Activated T-helper 1 cell treated with anti-CD3 and anti-CD28 coated beads, Interleukin-2, amount 50 U/mL, for 16 hours (primary cell): ENCODE measurements at places on chromosomes 3 and 15.

GRCh38 chr3:168095611-168096209 lies at the start of gene GOLIM4:
Gene GOLIM4, minus strand, starts transcription at chr3:168095924. Its CDS starts 639 bp downstream, at chr3:168095285.
- no peak for DNase-seq

DNA sequence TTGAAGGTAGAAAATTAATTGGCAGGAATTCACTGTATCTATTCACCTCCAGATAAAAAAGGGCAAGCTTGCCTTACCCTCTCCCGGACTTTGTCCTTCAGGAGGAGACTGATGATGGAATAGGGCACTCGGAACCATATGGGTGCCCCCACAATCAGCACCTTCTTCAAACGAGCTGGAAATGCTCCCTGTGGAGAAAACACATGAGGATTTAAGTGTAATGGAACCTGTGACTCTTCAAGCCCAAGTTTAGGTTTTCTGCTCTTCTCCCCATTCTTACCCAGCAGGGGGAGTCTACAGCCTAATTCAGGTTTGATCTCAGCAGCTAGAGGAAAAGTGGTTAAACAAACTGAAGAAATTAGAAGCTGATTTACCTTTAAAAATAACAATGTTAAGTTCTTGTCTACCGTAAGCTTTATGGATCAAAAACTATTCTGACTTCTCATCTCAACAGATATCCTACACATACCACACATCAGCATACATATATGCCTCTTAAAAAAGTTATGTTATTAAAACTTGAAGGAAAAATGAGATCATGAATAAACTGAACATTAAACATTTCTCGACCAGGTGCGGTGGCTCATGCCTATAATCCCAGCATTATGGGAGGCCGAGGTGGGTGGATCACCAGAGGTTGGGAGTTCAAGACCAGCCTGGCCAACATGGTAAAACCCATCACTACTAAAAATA lies 57.5 kb upstream of the SIN3A start:
- no peak for DNase-seq

DNA sequence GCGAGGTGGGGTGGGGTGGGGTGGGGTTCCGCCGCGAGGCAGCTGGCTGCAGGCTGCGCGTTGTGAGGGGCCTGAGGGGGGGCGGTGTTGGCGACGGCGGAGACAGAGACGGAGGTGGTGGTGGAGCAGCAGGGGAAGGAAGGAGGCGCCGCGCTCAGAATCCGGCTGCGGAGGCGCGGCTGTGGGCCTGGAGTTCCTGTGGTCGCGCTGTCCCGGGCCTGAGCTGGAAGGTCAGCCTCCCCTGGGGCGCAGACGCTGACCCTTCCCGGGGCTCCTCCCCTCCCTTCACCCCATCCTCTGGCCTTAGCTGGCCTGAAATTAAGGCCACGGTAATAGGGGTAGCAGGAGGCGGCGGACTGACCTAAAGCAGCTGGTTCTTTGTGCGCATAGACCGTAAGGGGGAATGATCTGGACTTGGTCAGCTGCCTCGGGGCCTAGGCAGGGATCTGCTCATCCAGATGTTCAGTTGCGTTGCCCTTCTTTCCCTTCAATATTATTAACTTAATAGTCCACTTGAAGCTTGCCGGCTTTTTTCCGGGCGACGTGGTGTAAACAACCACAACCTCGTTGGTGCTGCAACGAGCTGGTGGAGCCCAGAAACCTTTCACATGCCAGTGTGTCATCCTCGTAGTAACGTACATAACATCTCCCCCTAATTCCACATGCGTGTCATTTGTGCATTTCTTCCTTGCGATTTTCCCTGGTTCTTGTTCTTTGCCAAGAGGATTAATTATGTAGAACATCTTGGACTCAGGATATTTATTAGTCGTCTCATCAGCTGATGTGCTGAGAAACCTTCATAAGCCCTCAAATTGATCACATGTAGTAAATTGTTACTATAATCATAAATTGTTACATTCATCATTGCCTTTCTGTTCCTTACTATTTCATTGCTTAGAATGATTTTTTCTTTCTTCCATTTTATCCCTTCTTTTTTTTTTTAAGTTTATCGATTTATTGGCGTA lies 626 bp downstream of the SEC62 start:
- DNase-seq: no peak

DNA sequence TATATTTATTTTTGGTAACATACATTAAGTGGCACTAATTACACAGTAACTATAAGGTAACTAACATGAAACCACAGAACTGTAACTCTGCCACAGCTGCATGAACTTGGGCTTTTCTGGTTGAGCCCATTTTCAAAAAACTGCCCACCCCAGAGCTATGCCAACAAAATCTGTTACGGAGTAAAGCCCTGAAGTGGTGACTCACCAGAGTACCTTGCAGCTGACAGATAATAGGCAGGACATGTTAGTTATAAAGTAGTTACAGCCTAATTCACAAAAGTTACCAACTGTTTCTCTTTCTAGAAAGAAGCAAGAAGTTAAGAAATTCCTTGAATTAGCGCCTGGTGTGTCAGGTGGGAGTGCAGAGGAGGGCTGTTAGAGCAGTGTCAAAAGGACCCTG lies 1.5 kb upstream of the GPX1 start:
- DNase-seq: no peak

DNA sequence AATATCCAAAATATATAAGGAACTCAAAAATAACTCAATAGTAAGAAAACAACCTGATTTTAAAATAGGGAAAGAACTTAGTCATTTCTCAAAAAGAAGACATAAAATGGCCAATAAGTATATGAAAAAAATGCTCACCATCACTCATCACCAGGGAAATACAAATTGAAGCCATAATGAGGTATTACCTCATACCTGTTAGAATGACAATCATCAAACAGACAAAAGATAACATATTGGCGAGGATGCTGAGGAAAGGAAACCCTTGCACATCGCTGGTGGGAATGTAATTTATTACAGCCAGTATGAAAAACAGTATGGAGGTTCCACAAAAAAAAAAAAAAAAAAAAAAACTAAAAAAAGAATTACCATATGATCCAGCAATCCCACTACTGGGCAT lies 38.2 kb downstream of the KPNA1 start:
- DNase-seq: no peak

DNA sequence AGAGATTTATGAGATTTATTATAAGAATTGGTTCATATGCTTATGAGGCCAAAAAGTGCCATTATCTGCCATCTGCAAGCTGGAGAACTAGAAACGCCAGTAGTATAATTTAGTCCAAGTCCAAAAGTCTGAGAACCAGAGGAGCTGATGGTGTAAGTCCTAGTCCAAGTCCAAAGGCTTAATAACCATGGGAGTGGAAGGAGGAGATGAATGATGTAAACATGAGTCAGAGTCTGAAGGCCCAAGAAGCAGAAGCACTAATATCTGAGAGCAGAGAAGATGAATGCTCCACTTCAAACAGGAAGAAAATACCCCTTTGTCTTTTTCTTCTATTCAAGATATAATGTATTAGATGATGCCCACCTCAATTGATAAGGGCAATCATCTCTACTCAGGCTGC lies 185.7 kb downstream of the CGGBP1 start:
- DNase-seq: no peak

GRCh38 chr3:65048151-65048550 lies 360.4 kb upstream of the ADAMTS9 start:
- DNase-seq: no peak

GRCh38 chr3:36575241-36575640 lies 189.1 kb downstream of the DCLK3 start:
- DNase-seq: no peak

- DNase-seq: no peak
Measured at GRCh38 chr15:39417366-39418134, 163.3 kb upstream of the THBS1 start.

- DNase-seq: no peak
Measured at GRCh38 chr3:37862219-37862902, 681 bp downstream of the CTDSPL start.

DNA sequence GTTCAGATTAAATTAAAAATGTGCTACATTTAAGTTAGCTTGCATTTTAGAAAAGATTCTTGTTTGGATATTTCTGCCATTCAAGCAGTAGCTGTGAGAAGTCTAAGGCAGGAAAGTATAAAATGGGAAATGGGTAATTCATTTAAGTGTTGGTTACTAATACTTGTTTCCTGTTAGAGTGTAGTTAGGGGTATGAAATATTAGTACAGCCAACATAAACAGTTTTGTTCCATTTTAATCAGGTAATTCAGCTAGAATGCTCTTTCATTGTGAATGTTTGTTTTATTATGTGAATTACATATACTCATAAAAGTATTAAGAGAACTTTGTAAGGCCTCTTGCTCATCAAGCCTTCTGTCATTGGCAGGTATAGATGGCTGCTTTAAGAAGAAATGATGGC lies 19.9 kb downstream of the TATDN2 start:
- DNase-seq: no peak

GRCh38 chr3:34073111-34073510 lies 274.7 kb downstream of the PDCD6IP start:
- DNase-seq: no peak
